ENCODE measurements at places on chromosomes 12 and 14.

DNA sequence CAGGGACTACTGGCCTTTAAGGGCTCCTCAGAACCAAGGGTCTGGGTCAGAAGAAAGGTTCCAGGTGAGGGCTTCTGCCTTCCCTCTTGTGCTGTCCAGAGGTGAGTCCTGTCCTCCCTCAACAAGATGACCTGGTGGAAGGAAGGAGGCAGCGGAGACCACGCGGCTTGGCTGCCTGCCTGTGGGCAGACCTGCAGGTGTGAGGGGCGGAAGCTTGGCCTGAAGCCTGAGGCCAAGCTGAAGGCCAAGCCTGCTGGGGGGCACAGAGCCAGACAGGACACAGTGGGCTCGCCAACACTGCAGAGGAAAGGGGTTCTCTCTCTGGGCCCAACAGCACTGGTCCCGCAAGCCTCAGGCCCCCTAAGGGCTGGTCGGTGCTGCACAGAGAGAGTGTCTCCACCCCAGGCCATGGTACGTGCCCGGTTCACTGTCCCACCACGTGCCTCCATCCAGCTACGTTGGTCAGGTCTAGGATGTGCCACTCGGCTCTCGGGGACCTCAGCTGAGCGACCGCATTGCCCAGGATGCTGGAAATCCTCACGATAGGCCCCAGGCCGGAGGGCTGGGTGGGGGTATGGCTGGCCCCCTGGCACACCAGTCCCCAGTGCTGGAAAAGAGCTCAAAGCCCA lies 170.0 kb upstream of the PRMT8 start:
- no peak for DNase-seq

GRCh38 chr12:43208221-43208620 lies 343.8 kb downstream of the ADAMTS20 start:
- no peak for DNase-seq

DNA sequence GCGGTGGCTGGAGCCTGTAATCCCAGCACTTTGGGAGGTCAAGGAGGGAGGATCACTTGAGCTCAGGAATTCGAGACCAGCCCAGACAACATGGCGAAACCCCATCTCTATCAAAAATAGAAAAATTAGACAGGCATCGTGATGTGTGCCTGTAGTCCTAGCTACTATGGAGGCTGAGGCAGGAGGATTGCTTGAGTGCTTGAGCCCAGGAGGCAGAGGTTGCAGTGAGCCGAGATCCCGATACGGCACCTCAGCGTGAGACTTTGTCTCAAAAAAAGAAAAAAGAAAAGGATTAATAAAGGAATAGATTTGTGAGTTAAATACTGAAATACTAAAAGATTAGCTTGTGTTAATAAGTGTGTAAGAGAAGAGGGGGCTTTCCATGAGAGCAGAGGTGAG lies 29.4 kb downstream of the RPGRIP1 start:
- DNase-seq, result no peak

DNA sequence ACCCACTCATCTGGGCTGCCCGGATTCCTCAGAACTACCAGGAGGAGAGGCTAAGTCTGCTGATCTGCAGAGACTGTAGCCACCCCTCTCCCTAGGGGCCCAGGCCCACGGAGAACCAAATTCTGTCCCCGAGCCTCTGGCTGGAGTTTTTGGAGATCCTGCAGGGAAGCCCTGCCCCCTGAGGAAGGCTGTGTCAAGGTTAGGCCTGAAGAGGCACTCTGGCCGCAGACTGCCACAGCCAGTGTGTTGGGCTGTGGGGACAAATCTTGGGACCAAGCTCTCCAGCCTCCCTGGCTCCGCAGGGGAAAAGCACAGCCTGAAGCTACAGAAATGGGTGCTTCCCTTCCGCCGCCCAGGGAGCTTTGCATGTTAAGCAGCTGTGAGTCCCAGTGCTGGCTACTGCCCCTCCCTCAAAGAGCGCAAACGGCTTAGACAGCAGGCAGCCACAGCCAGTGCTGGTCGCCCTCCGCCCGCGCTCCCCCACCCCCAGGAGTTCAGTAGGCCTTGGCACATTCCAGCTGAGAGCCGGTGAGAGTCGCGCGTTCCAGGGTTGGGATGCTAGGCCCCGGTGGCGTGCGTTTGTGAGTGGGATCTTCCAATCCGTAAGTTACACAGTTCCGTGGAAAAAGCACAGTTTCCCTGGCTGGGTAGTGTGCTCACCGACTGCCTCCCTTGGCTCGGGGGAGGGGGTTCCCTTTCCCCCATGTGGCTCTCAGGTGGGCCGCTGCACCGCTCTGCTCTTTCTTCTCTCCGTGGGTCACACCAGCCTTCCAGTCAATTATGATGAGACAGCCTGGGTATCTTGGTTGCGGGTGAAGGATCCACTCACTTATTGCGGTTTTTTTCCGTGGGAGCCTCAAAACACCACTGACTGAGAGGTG lies 13.2 kb downstream of the CLEC4E start:
- DNase-seq, result no peak

DNA sequence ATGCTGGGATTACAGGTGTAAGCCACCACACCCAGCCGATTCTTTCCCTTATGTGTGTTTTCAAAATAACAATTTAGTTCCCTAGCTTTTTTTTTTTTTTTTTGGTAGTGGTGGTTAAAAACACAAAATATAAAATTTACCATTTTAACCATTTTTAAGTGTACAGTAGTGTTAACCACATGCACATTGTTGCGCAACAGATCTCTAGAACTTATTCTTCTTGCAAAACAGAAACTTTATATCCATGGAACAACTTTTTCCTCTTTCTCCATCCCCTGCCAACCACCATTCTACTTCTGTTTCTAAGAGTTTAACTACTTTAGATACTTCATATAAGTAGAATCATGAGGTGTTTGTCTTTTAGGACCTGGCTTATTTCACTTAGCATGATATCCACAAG lies 1.1 kb upstream of the NDUFA12 start:
- no peak for DNase-seq

DNA sequence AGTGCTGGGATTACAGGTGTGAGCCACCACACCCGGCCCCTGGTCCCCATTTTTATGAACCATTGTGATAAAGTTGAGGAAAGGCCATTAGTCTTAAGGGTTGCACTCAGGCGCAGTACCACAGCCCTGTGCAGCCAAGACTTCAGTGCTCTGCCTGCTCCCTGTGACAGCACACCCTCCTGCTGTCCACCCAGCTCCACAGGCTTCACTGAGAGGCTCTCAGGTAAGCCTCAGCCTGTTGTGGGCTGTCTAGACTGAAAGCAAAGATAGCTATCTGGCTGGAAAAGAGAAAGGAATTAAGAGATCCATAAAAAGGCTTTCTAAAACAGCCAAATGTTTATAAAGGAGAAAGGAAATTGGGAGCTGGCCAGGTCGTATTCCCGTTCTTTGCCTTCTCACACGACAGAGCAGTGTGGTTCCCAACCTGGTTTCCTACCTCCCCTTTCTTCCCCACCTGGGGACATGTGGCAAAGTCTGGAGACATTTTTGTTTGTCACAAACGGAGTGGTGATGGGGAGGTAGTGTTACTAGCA lies 19.1 kb upstream of the DNM1L start:
- no peak for DNase-seq

DNA sequence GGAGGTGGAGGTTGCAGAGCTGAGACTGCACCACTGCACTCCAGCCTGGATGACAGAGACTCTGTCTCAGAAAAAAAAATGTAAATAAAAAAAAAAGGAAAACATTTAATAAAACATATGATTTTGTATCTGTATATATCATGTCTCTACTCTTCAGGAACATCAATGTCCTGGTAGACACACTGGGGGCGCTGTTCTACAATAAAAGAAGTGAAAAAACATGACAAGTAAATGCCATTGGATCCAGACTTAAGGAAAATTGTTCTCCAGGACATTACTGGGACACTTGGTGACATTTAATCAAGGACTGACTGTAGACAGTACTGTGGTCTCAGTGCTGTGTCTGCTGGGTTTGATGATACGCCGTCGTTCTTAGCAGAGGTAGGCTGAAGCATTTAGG lies 15.5 kb upstream of the KLC1 start:
- no peak for DNase-seq

Data from NCI-H2171 (cell line).